ENCODE measurements at places on chromosomes 4 and X.
A peak's percentile ranks its signal among the peaks of the same experiment; 100 is the strongest.

DNA sequence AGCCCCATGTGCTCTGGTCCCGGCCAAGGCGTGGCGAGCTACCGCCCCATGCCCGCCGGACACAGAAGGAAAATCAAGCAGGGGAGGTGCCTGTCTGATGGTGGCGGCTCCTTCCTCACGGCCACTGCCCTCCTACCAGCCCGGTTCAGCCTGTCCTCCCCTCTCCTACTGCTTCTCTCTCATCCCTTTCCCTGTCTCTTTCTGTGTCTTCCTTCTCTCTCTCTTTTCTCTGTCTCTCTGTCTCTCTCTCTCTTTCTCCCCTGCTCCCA lies 279.1 kb downstream of the ASMT start:
- DNase-seq = no peak

- peak; percentile 21 for DNase-seq
These were observed 213.8 kb upstream of the LDB2 start for GRCh38 chr4:17112292-17112659.

GRCh38 chr4:127708985-127709384 lies 21.2 kb upstream of the SLC25A31 start:
- DNase-seq = no peak

- no peak for DNase-seq
These were observed 74.6 kb upstream of the GRXCR1 start for GRCh38 chr4:42817913-42818312.

DNA sequence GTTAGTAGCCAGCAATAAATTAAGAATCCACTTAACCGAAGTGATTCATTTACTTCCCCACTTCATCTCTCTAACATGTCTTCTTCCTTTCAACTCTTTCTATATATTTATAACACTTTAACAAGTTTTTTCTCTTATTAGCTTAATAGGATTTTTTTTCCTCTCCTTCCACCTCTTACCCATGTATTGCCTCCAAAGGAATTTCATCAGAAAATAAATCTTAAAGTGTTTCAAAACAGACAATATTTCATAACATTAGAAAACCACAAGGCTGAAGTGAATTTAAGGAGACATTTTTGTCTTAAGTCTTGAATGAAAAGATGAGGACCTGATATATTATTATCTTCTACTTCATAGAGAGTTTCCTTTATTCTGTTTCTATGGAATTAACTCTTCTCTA lies 101.5 kb downstream of the PDGFC start:
- peak; percentile 44 for DNase-seq

- no peak for DNase-seq
These were observed 138.5 kb downstream of the COL4A6 start for GRCh38 chrX:108299704-108300103.

GRCh38 chrX:124093222-124093621 lies 131.7 kb downstream of the STAG2 start:
- DNase-seq = no peak

GRCh38 chr4:64539234-64539849 lies 130.1 kb upstream of the TECRL start:
- peak; percentile 52 for DNase-seq

GRCh38 chr4:188783606-188784160 lies 644.4 kb downstream of the TRIML1 start:
- DNase-seq = no peak

DNA sequence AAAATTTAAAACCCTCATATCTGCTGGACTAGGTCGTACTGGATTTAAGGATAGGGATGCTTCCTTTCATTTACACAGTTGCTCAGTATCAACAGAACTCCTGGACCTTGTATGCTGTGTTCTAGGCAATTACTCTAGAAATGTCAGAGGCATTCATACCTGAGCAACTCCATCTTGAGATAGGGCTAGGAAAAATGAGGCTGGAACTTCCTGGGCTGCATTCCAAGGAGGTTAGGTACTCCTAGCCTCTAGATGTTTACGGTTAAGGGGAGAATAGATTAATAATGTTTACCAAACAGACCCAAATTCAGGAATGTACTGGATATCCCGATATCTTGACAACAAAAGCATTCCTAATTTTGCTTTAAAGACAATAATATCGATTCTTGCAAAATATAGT lies 84.7 kb upstream of the NLGN4X start:
- no peak for DNase-seq

- peak; percentile 39 for DNase-seq
These were observed 22.4 kb upstream of the HPSE start for GRCh38 chr4:83356899-83357661.

DNA sequence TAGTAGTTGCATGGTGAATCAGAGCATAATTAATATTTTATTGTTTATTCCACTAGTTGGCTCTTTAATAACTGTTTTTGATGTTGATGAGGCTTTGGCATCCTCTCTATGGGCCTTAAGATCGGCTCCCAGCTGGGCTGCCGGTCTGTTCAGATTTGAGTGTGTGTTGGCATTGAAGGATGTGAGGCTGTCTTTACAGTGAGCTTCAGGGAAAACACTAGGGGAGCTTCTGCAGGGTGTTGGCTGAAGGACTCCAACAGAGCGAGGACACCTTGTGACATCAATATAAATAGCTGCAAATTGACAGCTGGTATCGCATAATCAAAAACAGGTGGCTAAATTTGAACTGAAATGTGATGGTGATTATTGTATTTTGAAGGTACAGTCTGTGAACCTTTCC lies 322.0 kb downstream of the FSTL5 start:
- no peak for DNase-seq

DNA sequence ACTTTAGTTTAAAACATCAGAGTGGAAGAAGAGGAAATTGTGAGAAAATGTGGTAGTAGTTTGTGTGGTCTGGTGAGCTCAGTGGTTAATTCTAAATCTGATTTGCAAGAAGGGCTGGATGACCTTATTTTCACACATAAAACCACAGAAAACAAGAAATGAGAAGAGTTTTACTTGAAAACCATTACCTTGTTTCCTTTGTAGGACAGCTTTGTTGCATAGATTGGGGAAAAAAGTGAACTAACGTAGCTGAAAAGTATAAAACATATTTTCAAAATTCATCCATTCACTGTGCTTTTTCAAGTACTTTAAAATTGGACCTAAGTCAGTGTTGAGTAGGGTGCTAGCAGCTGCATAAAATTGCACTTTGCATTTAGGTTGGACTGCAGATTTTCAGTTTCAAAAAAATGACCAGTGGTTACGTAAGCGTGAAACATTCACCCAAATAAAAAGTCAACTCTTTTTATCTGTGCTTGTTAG lies 211.3 kb downstream of the ARHGAP10 start:
- peak; percentile 18 for DNase-seq

DNA sequence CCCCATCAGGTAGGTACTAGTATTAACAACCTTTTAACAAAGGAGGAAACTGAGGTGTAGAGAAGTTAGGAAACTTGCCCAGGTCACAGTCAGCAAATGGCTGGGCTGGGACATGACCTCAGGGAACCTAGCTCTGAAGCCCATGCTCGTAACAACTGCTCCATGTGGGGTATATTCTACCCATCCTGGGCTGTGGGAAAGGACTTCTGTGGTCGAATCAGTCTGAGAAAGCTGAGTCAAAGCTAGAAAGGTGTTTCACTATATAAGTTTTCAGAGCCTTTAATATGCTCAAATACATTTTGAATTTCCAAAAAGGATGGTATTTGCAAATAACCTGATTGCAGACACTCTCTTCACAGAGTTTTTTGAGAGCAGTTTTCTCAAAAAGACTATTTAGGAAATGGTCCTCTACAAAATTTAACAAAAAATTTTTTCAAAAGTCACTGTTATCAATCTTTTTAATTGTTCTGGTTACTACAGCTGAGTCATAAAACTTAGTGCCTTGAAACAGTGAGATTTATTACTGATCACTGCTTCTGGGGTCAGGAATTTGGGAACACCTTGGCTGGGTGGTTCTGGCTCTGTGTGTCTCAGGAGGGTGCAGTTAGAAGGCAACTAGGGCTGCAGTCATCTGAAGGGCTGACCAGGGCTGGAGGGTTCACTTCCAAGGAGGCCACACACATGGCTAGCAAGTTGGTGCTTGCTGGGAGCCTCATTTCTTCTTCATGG lies 53.6 kb downstream of the NSG1 start:
- DNase-seq = no peak

DNA sequence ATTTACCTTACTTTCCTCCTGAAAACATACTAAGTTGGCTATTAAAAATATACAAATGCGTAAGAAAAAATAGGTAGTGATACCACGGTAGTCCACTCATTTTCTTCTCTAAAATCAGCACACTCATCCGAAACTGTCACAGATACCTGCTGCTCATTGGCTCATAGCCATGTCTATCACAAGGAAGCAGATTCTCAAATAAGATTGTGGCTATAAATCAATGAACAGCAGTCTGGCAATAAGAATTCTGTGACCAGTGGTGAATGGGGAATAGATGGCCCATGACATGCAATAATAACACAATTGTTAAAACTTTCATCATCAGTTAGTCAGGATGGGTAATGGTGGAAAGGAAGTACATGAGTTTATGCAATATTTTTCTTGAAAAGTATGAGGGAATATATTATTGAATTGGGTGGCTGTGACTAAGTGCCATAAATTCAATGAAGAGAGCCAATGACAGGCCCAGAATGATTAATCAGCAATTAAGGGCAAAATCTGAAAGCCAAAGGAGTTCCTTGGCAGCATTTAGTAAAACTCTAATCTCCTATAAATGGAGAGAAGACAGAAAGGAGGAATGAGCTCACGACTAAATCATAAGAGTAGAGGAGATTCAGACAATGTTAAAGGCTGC lies 202.3 kb upstream of the NEIL3 start:
- DNase-seq = no peak

- no peak for DNase-seq
These were observed 48.5 kb upstream of the STIM2 start for GRCh38 chr4:26812049-26812714.

- no peak for DNase-seq
These were observed 30.2 kb downstream of the WFS1 start for GRCh38 chr4:6299875-6300274.

GRCh38 chrX:134457708-134458107 lies 2.3 kb upstream of the HPRT1 start:
- no peak for DNase-seq

DNA sequence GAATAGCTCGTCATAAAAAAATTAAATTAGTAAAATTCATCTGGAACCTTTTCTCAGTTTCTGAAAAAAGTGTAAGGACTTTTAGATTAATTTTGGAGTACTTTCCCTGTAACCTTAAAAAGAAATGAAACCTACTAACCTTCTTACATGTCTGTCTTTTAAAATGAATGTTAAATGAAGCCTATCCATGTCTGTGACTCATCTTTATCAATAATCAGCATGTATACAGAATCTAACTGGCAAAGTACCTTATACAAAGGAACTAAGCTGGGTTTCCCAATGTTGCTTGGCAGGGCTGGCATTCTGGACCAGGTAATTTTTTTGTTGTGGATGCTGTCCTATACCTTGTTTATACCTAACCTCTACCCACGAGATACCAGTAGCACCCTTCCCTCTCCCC lies 13.6 kb downstream of the FBXW7 start:
- DNase-seq = no peak

DNA sequence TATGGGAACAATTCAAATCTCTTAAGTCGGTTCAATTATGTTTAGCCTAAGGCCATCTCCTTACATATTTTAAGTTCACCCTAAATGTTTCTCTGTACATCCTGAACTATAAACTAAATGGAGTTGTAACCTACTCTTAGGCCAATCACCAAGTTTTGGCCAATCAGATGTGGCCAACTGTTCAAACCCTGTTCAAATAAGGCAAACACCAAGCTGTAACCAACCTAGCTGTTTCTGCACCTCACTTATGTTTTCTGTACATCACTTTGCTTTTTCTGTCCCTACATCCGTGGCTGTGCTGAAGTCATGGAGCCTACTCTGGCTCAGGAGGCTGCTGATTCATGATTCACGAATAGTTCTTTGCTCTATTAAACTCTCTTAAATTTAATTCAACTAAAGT lies 165.3 kb downstream of the GASK1B start:
- DNase-seq = no peak

DNA sequence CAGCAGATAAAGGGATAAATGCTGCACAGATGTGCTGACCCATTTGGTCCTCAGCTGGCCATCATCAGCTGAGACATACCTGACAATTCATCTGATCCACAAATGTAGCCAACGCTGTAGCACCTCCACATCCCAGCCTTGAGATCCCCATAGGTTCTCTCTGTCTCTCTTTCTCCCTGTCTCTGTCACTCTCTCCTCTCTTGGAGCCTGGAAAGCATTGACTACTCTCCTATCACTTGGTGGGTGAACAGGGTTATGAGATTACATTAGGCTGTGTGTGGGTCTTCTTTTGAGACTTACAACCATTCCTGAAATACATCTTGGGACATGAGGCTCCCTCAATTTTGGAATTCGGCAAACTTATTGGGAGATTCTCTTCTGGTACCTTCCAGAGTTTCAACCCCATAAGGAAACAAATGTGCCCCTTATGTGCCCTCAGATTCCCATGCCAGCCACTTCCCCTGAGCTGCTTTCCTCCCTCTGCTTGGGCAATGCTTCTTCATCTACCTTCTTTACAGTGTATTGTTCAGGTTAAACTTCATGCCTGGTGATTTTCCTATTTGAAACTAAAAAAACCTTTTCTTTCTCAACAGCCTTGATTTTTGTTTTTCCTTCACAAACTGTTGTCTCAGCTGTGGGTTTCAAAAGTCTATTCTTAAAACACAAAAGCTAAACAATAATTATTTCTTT lies 29.1 kb upstream of the FGF2 start:
- DNase-seq = no peak

- DNase-seq = no peak
These were observed 121.6 kb upstream of the EPHA5 start for GRCh38 chr4:65791812-65792308.

GRCh38 chr4:53654300-53654758 lies 63.0 kb upstream of the LNX1 start:
- no peak for DNase-seq

GRCh38 chr4:127484117-127484516 lies 148.6 kb upstream of the INTU start:
- DNase-seq = no peak

- DNase-seq = no peak
These were observed 19.9 kb upstream of the PABPC5 start for GRCh38 chrX:91414713-91415112.

GRCh38 chr4:55948726-55949481 lies at the start of gene CEP135:
TSS of gene CEP135 (plus strand) at chr4:55948945. CDS start at chr4:55952131, 3,186 bp downstream.
- peak; percentile 98 for DNase-seq

Measured in suppressor macrophage treated with lipopolysaccharide for 1 hour (primary cell).